ENCODE measurements at places on chromosomes 12 and 14. TPM values are rescaled to one million over a fixed set of nuclear protein-coding genes. Genes with fewer than 3 reads are reported as not detected.

DNA sequence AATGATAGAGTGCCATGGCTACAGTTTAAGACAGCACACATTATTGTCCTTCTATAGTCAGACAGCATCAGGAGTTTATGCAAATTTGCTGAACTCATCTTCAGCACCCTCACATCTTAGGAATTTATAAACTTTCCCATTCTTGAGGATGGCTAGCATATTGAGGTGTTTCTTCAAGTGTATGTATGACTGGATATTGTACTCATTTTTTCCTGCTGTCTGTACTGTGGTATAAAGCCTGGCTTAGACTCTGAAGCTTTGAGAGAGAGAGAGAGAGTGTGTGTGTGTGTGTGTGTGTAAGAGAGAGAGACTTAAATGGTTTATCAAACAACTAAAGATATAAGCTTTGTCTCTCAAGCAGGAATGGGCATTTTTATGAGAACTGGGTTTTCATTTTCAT, 161.6 kb downstream of the PIK3C2G start:
- peak; percentile 85 for DNase-seq

DNA sequence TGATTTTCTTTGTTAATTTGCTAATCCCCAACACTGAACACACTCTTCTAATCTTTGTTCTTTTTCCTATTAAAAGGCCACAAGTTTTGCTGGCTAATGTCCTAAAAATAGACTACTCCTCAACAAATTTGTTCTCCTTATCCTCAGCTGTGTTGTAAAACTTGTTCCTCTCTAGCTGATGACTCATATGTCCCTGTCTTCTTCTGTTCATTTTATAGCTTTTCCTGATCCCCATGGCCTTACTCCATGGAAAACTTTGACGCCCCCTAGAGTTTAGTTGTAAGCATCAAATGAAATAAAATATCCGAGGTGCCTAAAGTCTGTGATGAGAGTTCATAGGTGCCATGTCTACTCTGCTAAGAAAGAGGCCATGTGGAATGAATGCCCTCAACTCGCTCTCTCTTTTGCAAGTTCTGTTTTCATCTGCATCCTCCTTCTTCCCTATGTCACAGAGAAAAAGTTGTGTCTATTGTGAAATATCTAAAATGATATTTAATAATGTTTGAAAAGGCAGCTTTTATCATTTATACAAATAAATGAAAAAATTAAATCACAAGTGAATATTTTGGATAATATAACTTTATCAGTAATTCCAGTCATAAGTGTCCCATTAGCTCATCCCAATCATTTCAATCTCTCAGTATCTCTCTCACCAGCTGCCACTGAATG, 237.9 kb downstream of the IPO8 start:
- no peak for DNase-seq

- peak; percentile 26 for DNase-seq
These were observed 240.0 kb upstream of the CPNE8 start for GRCh38 chr12:39145175-39145999.

GRCh38 chr14:30129807-30130206, 202.2 kb upstream of the PRKD1 start:
- no peak for DNase-seq

Gene SDR9C7
- total RNA-seq, result not detected

All from umbilical cord (tissue), 2 donors.